ENCODE measurements at places on chromosomes 7 and 10. TPM values are rescaled to one million over a fixed set of nuclear protein-coding genes. Genes with fewer than 3 reads are reported as not detected.

GRCh38 chr7:1985042-1985441 is 247.7 kb downstream of the MAD1L1 start:
- DNase-seq: no peak
- peaks cover 4% of the 10 kb centered on the region for H3K36me3 ChIP-seq
- H3K4me1 ChIP-seq: no peaks in the 10 kb centered on the region
- H3K27ac ChIP-seq: no peak overlapping the region
- H3K27me3 ChIP-seq: no peaks in the 10 kb centered on the region

- H3K4me1 ChIP-seq: peaks cover 46% of the 10 kb centered on the region
- peaks cover 14% of the 10 kb centered on the region for H3K36me3 ChIP-seq
- H3K27ac ChIP-seq: peak overlapping the region; percentile 63
- no peak overlapping the region for H3K4me3 ChIP-seq
- DNase-seq: peak; percentile 96
These were observed 3.8 kb upstream of the CRCP start for GRCh38 chr7:66110856-66111255.

The NANOS1 gene
- total RNA-seq: 0.71 TPM

- DNase-seq: no peak
- peaks cover 50% of the 10 kb centered on the region for H3K4me1 ChIP-seq
- H3K36me3 ChIP-seq: peaks cover 48% of the 10 kb centered on the region
- no peaks in the 10 kb centered on the region for H3K27me3 ChIP-seq
- no peak overlapping the region for H3K4me3 ChIP-seq
- H3K27ac ChIP-seq: no peak overlapping the region
These were observed 55.8 kb upstream of the PFKFB3 start for GRCh38 chr10:6146921-6147320.

DNA sequence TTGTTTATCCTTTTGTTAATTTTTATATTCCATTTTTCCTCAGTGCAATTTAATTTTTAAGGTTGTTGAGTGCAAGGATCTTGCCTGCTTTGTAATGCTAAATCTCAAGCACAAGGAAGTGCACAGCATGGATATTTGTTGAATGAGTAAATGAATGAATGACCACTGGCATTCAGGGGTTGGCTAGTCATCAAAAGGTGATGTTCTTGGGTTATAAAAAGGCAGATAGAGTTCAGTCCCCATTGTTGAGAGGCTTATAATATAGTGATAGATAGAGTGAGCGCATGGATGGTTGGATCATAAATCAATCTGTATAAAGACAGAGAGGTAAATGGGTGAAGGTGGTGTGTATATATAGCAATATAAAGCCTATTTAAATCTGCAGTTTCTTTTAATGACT is 193.2 kb upstream of the KLF6 start:
- H3K27me3 ChIP-seq: no peaks in the 10 kb centered on the region
- peaks cover 17% of the 10 kb centered on the region for H3K4me1 ChIP-seq
- no peak overlapping the region for H3K4me3 ChIP-seq
- no peak overlapping the region for H3K27ac ChIP-seq
- H3K36me3 ChIP-seq: no peaks in the 10 kb centered on the region
- DNase-seq: no peak

The HTR5A gene
- not detected for total RNA-seq

All from SJSA1 (cell line).